Smooth muscle cell of trachea (primary cell): ENCODE measurements at places on chromosomes 6 and 20. TPM values are rescaled to one million over a fixed set of nuclear protein-coding genes. Genes with fewer than 3 reads are reported as not detected.

Gene CLDN20
- total RNA-seq = not detected in 2 replicates

Gene SEL1L2
- not detected in 2 replicates for total RNA-seq

Gene CFAP206
- 0.44 and 0.50 TPM in 2 replicates for total RNA-seq

Gene SCUBE3
- total RNA-seq = 0.44 and 1.5 TPM in 2 replicates

Gene TRDN
- not detected in 2 replicates for total RNA-seq

Gene LCA5
- 4.8 and 8.3 TPM in 2 replicates for total RNA-seq

Gene SLC35D3
- total RNA-seq = not detected in 2 replicates

Gene FOXA2
- not detected in 2 replicates for total RNA-seq

Gene KIF13A
- total RNA-seq = 105 and 109 TPM in 2 replicates

Gene OTOR
- total RNA-seq = not detected in 2 replicates

Gene TFAP2D
- not detected in 2 replicates for total RNA-seq

Gene OPN5
- not detected in 2 replicates for total RNA-seq

Gene PRICKLE4
- total RNA-seq = 0.83 TPM in 1 of 2 replicates, not detected in the other

Gene DNAAF9
- total RNA-seq = 18.3 and 20.3 TPM in 2 replicates

Gene PTCHD4
- total RNA-seq = 0.15 and 3.5 TPM in 2 replicates

Gene CSNK2B
- 112 and 124 TPM in 2 replicates for total RNA-seq

Gene PLTP
- 39.0 and 162 TPM in 2 replicates for total RNA-seq

Gene ALDH8A1
- total RNA-seq = 0.33 and 2.0 TPM in 2 replicates

Gene ZBP1
- not detected in 2 replicates for total RNA-seq

Gene HLA-DOA
- under 0.01 TPM in 1 of 2 replicates, not detected in the other for total RNA-seq

Gene CSE1L
- total RNA-seq = 46.6 and 119 TPM in 2 replicates

Gene CCN5
- 7.4 and 25.3 TPM in 2 replicates for total RNA-seq

Gene PTK7
- total RNA-seq = 71.3 and 213 TPM in 2 replicates

Gene CAGE1
- 0.17 TPM in 1 of 2 replicates, not detected in the other for total RNA-seq

Gene SMPDL3A
- total RNA-seq = 18.0 and 47.1 TPM in 2 replicates

Gene ADGB
- not detected in 2 replicates for total RNA-seq

Gene PGM3
- 89.0 and 97.0 TPM in 2 replicates for total RNA-seq

Gene COL11A2
- 0.15 and 1.2 TPM in 2 replicates for total RNA-seq

Gene CRISP2
- not detected in 2 replicates for total RNA-seq

Gene OOEP
- total RNA-seq = 0.29 TPM in 1 of 2 replicates, not detected in the other

Gene NQO2
- 29.5 and 31.9 TPM in 2 replicates for total RNA-seq

Gene HLA-DMB
- total RNA-seq = 0.50 and 1.5 TPM in 2 replicates

Gene ERVFRD-1
- not detected in 2 replicates for total RNA-seq

Gene GPX5
- total RNA-seq = not detected in 2 replicates

Gene CFB
- 24.1 and 45.0 TPM in 2 replicates for total RNA-seq

Gene IRF4
- total RNA-seq = under 0.01 and 0.99 TPM in 2 replicates

Gene SNAP91
- total RNA-seq = not detected in 2 replicates
